ENCODE measurements at places on chromosomes 11 and 22.

- no peak for DNase-seq
These were observed at the start of gene HEPACAM for GRCh38 chr11:124935548-124936514. Gene HEPACAM, minus strand, starts transcription at chr11:124936047. Its CDS starts 41 bp downstream, at chr11:124936006.

DNA sequence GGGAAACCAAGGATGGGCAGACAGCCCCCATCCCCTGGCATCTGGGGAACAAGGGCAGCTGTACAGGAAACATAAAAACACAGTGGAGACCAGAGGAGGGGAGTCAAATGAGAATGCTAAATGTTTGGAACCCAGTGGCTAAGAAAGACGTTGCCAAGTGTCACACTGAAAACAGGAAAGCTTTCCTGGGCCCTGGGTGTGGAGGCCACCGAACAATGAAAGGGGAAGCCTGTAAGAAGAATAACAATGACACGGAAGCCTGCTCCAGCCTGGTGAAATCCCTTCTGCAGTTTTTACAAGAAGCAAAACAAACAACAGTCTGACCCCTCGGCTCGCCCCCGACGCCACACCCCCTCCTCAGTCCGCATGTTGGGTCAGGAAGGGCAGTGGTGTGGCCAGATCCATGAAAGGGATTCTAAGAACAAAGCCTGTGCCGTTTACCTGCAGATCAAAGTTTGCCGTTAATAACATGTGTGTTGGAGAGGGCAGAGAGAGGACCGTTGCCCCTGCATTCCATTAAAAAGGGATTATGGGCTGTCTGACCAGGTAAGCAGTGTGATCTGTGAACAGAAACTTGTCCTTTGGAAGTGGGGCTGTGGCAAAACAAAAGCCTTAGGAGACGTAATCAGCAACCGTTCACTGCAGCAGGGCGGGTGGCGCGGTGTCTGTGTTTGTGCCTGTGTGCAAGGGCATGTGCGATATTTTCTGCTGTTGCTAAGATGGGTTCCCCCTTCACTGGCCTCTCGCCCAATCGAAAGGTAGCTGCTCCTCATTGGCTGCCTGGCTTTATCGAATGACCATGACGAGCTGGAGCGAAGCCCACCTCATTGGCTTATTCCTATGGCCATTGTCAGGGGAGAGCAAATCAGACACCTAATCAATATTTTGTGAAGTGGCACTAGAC, 113.7 kb upstream of the BLID start:
- DNase-seq = no peak

GRCh38 chr11:22115470-22116029, 77.3 kb upstream of the ANO5 start:
- DNase-seq = no peak

- no peak for DNase-seq
These were observed 35.2 kb downstream of the FAT3 start for GRCh38 chr11:92259861-92260260.

GRCh38 chr11:67290801-67291200, 1.7 kb downstream of the ANKRD13D start:
- no peak for DNase-seq

GRCh38 chr22:36565686-36566085, 36.7 kb upstream of the EIF3D start:
- no peak for DNase-seq

DNA sequence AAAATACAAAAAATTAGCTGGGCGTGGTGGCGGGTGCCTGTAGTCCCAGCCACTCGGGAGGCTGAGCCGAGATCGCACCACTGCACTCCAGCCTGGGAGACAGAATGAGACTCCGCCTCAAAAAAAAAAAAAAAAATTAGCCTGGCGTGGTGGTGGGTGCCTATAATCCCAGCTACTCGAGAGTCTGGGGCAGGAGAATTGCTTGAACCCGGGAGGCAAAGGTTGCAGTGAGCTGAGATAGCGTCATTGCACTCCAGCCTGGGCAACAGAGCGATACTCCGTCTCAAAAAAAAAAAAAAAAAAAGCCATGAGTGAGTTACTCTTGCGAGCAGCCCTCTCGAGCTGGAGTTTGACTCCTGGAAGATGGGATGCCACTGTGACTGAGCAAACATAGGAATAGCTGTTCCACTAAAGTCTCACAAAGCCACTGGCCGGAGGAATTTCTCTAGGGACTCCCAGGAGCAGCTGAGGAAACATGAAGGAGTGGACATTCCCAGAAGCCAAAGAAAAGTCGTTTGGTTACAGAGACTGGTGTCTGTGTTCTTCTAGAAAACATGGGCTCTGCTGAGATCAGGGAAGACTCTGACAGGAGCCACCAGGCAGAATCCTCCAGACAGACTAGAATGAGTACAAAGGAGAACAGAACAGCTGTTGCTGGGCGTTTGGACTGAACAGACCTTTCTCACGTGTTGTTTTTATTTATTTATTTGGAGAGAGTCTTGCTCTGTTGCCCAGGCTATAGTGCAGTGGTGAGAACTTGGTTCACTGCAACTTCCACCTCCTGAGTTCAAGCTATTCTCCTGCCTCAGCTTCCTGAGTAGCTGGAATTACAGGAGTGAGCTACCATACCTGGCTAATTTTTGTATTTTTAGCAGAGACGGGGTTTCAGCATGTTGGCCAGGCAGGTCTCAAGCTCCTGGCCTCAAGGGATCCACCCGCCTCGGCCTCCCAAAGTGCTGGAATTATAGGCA, 32.4 kb upstream of the MYH9 start:
- DNase-seq = peak; percentile 68

GRCh38 chr11:86949995-86950660, 5.1 kb downstream of the FZD4 start:
- DNase-seq = no peak

- DNase-seq = no peak
These were observed 37.8 kb downstream of the STIM1 start for GRCh38 chr11:3893311-3893710.

DNA sequence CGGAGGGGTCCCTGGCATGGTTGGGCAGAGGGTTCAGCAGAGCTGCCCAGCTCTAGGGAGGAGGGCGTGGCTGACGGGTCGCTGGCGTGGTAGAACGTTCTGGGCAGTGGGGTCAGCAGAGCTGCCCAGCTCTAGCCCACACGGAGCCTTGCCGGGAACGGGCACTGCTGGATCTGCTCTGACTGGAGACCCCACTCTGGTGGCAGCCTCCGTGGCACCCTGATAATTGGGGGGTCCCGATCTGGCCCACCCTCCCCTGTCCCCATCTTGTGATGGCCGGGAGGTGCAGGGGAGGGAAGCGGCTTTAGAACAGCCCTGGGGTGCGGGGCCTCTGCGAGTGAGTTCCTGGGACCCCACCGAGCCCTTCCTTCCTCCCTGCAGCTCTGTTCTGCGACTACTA, 21.9 kb downstream of the MUC5AC start:
- no peak for DNase-seq

GRCh38 chr22:19291218-19291579, 320 bp downstream of the CLTCL1 start:
- DNase-seq = peak; percentile 41

DNA sequence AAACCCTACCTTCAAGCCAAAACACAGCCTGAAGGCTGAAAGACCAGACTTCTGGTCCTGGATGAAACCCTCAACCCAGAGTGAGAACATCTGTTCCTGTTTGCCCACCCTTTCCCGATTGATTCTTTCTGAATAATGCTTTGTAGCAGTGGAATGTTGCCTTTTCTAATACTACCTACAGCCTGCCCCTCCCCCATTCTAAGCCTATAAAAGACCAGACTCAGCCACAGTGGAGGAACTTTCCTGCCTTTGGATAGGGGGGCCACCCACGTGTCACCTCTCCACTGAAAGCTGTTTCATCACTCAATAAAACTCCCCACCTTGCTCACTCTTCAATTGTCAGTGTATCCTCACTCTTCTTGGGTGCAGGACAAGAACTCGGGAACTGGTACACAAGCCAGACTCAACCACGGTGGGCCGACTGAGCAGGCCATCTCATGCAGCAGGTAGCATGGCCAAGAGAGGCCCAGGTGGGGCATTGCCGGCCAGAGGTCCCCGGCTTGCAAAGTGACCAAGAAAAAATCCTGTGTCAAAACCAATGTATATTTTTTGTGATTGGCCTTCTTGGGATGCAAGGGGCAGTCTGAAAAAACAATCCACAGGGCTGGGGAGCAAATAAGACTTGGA, 6.6 kb upstream of the APOL6 start:
- DNase-seq = no peak

- no peak for DNase-seq
These were observed 525 bp downstream of the BIK start for GRCh38 chr22:43110927-43111623.

GRCh38 chr11:33530815-33531214, 169.8 kb downstream of the C11orf91 start:
- peak; percentile 40 for DNase-seq

GRCh38 chr11:8610532-8611116, 16.6 kb upstream of the STK33 start:
- DNase-seq = no peak

DNA sequence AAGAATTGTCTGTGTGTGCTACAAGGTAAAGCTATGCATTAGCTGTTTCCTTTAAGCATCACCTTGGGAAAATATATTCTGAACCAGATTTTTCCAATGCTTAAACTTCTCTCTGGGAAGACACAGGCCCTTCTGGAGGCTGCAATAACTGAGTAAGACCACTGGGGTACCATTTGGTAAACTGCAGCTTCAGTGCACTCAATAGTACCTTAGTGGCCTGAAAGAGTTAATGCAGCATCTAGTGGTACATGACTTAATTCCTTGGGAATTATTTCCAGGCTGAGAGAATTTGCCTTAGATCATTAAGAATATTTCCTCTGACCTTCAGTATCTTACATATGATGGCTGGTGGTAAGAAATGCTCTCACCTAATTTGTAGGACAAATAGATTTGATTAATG, 727.4 kb downstream of the DLG2 start:
- DNase-seq = no peak

DNA sequence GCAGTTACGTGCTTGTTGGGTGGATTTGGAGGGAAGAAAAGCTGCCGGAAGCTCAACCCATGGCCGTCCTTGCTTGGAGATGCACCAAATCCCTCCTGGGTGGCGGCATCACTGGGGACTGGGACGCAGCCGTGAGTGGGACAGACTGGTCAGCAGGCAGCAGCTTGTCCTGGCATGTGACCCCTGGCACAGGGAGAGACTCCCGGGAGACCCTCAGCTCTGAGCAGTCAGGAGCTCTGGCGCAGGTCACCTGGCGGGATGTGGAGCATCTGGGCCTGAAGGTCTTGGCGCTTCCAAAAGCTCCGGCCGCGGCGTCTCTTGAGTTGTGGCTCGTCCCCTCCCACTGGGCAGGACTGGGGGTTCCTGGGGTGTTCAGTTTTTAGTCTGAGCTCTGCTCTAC, 26.3 kb downstream of the PTDSS2 start:
- DNase-seq = no peak

DNA sequence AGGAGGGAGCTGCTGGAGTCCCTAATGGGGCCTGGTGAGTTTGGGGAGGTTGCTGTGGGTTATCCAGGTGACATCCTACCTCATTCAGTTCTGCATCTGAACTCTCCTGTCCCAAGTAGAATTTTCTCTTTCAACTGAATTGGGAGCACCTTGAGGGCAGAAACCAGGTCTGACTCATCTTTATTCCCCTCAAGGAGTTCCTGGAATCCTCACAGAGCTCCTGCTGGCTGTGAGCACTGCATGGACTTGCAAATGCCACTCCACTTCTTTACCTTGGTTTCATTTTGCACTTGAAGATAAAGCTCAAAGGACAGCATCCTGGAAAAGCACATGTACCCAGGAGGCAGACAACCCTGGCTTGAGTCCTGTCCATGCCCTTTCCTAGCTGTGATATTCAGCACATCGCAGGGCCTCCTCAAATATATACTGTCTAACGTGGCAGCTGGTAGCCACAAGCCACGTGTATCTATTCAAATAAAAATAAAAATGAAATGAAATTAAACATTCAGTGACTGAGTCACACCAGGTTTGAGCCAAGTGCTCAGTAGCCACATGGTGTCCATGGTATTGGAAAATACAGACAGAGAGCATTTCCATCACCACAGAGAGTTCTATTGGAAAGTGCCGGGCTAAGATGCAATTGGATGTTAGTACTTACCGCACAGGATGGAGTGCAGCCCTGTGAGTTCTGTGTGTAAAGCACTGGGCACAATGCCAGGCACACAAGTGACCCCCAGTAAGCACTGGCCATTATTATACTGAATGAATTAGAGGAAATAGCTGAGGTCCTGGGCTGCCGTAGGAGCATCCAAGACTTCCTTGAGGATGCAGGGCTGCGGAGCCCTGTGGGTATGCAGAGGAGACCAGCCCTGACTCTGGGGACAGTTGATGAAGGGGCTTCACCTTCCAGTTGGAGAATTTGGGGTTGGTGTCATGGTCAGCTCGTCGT, 149.0 kb downstream of the PKNOX2 start:
- no peak for DNase-seq

- DNase-seq = no peak
These were observed 320.5 kb downstream of the DDX10 start for GRCh38 chr11:108985236-108985944.

- no peak for DNase-seq
These were observed 13.2 kb upstream of the PARVG start for GRCh38 chr22:44167501-44167900.

GRCh38 chr11:34243600-34244464, 114.0 kb downstream of the ABTB2 start:
- no peak for DNase-seq
